ENCODE measurements at places on chromosomes 11 and 22.

- DNase-seq, result no peak
These were observed 135.4 kb downstream of the METTL15 start for GRCh38 chr11:28243581-28243980.

DNA sequence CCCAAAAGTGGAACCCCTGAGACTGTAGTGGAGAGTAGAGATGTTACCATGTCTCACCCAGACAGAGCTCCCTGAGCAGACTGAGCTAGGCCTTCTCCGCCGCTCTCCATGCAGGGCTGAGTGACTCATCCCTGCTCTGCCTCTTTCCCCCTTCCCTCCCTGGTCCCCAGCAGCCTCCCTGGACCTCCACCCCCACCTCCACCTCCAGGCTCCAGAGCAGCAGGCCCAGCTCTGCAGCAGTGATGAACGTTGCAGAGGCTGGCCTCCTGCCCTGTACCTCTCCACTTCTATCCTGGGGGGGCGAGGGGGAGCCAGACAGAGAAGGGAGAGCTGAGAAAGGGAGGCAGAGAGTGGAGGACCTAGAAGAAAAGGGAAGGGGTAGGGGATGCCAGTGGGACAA lies 19.3 kb upstream of the ARAP1 start:
- no peak for DNase-seq

- no peak for DNase-seq
These were observed 17.3 kb downstream of the RPL27A start for GRCh38 chr11:8699903-8700302.

GRCh38 chr11:24755260-24755839 lies 258.5 kb downstream of the LUZP2 start:
- DNase-seq, result no peak

DNA sequence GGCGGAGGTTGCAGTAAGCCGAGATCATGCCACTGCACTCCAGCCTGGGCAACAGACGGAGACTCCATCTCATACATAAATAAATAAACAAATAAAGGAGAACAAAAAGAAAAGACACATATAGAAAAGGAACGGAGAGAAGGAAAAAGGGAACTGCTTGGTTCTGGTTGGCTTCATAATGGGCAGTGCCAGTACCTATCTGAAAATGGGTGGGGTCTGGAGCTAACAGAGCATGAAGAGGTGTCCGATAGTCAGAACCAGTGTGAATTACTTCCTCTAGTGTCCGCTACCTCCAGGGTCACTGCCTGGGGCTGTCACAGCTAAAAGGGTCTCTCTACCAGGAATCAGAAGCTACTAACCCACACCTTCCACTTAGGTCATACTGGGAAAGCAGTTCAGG lies 27.2 kb upstream of the TTC28 start:
- no peak for DNase-seq

DNA sequence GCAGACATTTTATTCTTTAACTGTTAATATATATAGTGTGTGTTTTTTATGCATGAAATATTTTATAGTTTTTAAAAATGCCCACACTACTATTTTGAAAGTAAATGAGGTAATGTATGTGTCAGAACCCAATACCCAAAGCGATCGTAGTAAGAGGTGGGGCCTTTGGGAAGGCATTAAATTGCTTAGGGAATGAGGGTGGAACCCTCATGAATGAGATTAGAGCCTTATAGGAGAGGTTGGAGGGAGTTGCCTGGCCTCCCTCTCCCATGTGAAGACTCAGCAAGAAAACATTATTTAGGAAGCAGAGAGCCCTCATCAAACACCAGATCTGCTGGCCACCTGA lies 11.1 kb downstream of the KLHL35 start:
- DNase-seq, result no peak

- no peak for DNase-seq
These were observed 7.2 kb downstream of the AHNAK start for GRCh38 chr11:62539238-62539925.

- no peak for DNase-seq
These were observed 36.2 kb upstream of the MMP13 start for GRCh38 chr11:102991776-102992175.

DNA sequence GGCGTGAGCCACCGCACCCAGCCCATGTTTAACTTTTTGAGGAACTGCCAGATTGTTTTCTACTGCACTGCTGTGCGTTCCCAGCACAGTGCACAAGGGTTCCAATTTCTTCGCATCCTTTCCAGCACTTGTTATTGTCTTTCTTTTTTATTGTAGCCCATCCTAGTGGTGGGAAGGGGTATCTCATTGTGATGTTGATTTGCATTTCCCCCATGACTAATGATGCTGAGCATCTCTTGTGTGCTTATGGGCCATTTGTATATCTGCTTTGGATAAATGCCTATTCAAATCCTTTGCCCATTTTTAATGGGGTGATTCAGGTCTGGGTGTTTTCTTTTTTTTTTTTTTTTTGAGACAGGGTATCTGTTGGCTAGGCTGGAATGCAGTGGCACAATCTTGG lies 36.6 kb upstream of the SYT7 start:
- DNase-seq, result no peak

Measured in epithelial cell of prostate (primary cell).